Nucleus accumbens (tissue), 56 donors: ENCODE measurements at places on chromosomes 7 and 10.

GRCh38 chr10:62277971-62278370, 9.3 kb upstream of the RTKN2 start:
- DNase-seq = no peak

DNA sequence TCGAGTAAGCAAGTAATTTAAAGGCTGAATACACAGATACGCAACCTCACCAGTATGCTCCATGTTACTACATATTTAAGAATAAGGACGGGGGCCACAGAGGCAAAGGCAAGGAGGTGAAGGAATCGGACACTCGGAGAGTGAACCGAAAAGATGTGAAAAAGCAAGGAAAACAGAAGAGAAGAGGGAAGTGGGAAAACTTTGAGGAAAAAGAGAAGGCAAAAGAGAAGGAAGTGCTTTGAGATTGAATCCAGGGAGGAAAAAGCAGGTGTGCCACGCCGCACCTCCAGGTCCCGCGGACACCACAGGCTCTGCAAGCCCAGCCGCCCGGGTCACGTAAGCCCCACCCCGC, 367 bp upstream of the AVL9 start:
- no peak for DNase-seq

DNA sequence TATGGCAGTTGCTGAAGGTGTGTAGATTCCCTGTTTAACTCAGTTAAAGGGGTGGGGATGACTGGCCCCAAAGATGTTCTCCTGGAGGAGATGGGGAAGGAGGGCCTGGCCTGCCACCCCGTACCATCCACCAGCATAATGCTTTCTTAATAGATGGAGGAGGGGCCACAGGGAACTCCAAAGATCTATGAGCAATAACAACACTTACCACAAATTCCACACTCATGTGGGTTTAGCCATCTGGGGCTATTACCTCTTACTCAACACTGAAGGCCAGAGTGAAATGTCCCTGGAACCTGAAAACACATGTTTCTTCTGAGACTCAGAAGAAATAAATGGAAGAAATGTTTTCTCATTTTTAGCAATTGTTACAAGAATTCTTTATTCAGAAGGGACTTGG, 259.0 kb downstream of the CXCL12 start:
- no peak for DNase-seq

DNA sequence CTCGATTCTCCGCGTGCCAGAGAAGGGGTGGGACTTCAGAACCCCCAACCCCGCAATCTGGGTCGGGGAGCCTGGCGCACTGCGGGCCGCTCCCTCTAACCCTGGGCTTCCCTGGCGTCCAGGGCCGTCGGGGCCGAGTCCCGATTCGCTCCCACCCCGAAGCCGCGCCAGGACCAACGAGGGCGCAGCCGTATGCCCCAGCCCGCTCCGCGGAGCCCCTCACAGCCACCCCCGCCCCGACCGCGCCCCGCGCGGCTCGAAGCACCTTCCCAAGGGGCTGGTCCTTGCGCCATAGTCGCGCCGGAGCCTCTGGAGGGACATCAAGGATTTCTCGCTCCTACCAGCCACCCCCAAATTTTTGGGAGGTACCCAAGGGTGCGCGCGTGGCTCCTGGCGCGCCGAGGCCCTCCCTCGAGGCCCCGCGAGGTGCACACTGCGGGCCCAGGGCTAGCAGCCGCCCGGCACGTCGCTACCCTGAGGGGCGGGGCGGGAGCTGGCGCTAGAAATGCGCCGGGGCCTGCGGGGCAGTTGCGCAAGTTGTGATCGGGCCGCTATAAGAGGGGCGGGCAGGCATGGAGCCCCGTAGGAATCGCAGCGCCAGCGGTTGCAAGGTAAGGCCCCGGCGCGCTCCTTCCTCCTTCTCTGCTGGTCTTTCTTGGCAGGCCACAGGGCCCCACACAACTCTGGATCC, at the start of gene LEP:
Gene LEP (plus strand): TSS at position 583 of the 691 bp plus-strand sequence. CDS start 10,741 bp downstream, outside the sequence.
- DNase-seq = no peak

DNA sequence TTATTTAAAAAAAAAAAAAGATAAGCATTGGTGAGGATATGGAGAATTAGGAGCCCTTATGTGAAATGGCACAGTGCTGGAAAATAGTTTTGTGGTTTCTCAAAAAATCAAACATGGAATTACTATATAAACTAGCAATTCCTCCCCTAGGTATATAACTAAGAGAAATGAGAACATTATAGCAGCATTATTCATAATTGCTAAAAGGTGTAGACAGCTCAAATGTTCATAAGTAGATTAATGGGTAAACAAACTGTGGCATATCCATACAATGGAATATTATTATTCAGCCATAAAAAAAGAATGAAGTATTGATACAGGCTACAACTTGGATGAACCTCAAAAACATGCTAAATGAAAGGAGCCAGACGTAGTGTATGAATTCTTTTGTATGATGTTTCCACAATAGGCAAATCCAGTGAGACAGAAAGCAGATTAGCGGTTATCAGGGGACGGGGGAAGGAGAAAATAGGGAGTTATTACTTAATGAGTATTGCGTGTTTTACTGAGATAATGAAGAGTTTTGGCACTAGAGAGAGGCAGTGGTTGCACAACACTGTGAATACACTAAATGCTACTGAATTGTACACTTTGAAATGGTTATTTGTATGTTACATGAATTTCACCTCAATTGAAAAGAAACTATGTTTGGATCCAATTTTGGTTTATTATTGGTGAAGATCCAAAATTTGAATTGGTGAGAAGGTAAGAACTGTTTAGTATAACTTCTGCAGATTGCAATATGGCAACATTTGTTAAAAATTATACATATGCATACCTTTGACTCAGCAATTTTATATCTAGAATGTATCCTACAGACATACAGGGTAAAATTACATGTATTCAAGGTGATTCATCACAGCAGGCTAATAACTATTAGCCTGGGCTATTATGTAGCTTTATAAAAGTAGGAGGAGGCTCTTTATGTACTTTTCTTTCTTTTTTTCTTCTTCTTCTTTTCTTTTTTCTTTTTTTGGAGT, 69.7 kb downstream of the VCL start:
- DNase-seq = no peak

GRCh38 chr7:33981226-33981625, 75.9 kb downstream of the BMPER start:
- no peak for DNase-seq

- DNase-seq = no peak
Observed at GRCh38 chr7:115505136-115505535, 525.4 kb downstream of the TFEC start.

DNA sequence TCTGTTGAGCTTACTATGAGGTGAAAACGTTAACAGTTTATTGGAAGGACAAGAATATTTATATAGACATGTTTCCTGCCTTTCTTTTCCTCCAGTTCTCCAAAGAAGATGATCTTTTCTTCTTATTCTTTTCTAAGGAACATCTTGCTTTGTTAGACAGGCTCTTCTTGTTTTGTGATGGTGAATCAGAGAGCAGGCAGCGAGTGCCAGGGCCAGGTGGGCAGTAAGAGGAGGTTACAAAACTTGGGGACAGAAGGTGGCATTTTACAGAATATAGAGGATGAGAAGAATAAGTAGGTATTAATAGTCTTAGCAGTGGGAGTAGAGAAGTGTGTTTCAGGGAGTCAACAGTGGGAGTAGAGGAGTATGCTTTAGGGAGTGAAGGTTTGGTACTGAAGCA, 223.6 kb downstream of the ARL4A start:
- no peak for DNase-seq

GRCh38 chr7:5041047-5041446, 4.6 kb upstream of the RBAK start:
- no peak for DNase-seq

DNA sequence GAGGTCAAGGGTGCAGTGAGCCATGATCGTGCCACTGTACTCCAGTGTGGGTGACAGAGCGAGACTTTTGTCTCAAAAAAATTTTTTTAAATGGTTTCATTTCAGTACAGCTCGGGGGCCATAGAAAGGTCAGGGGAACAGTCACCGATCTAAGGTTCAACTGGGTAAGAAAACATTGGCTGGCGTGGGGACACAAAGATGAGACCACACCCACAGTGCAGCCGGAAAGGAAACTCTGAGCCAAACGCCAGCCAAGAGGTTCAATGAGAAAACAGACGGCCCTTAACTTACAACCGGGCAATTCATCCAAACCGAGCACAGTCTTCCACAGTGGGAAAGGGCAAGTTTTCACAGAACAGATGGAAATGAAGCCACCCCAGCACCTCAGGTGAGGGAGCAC, 65.1 kb downstream of the SLC37A3 start:
- no peak for DNase-seq

DNA sequence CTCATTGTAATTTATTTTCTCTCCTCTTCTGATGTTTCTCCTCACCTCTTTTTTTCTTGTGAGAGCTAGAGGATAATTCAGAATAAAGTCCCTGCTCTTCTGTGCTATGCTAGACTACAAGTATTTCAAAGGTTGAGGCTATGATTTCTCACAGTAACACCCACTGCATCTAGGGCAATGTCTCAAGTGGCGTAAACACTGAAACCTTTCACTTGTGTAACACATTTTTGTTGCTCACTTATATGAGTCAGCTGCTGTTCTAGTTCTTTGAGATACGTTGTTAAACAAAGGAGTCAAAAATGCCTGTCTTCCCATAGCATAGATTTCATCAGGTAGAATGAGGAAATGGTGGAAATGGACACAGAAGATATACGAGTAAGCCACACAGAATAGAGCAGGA, 305.1 kb upstream of the PITRM1 start:
- DNase-seq = no peak

DNA sequence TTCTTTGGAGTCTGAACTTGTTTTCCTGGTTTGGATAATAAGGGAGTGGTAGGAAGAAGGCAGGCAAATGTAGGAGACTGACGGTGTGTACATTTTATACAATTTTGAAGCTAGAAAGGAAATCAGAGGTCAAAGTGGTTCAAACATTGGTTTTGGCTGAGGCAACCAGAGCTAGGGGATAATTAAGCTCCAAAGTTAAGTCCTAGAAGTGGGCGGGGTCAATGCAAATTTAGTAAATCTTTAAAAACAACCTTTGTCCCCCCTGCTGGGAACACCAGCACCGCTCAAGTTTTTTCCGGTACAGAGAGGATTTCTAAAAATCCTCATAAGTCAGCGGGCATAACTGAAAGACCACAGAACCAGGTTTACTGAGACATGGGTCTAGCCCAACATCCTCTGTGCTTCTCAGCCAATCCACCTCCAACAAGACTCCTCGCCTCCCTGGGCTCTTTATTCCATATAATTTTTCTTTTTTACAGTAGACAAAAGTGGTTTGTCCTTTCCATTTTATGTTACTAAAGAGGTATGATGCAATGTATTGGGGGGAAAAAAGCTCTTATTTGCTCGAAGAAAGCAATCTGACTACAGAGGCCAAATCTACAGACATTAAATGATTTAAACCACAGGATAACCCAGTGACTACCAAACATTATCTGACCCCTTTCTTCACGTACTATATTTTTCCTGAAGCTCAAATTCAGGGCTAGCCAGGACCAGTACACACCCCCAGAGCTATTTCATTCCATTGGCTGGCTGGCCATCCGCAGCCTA, 1.6 kb downstream of the GLUD1 start:
- no peak for DNase-seq

- no peak for DNase-seq
Observed at GRCh38 chr7:106178593-106179134, 66.6 kb upstream of the SYPL1 start.

- DNase-seq = peak; percentile 10
Observed at GRCh38 chr7:103989785-103990767, 618 bp upstream of the RELN start.

- DNase-seq = no peak
Observed at GRCh38 chr10:130244928-130245495, 108.8 kb downstream of the GLRX3 start.

- no peak for DNase-seq
Observed at GRCh38 chr7:139629392-139630082, 106.1 kb downstream of the CLEC2L start.

- DNase-seq = no peak
Observed at GRCh38 chr10:89263531-89263930, 12.0 kb upstream of the LIPA start.

DNA sequence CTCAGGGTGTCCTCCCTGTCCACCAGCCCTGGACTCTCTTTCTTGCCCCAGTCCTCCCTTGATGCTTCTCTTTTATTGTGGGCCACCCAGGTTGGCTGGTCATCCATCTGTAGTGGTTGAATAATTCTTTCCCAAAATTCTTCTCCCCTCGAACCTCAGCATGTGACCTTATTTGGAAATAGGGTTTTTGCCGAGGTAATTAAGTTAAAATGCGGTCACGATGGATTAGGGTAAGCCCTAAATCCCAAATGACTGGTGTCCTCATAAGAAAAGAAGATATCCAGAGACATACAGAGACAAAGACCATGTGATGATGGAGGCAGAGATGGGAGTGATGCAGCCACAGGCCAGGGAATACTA, 74.3 kb downstream of the GFRA1 start:
- DNase-seq = no peak

- DNase-seq = no peak
Observed at GRCh38 chr7:132793474-132793873, 217.2 kb upstream of the PLXNA4 start.

DNA sequence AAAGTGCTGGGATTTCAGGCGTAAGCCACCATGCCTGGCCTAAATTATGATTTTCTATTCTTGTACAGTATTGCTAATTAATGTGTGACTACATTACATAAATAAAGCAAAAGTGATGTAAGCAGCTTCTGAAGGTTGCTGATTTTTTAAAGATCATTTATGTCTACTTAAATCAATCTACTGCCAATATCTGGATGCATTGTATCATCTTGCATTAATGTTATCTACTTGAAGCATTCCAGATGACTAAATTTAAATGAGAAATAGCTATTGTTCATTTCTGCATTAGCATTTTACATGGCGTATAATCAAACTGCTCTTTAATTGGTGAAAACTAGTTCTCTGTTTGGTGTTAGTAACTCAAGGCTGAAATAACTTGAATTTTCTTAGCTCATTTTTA, 37.1 kb upstream of the HIBADH start:
- no peak for DNase-seq

- DNase-seq = peak; percentile 25
Observed at GRCh38 chr7:69932034-69932628, 333.9 kb downstream of the AUTS2 start.

GRCh38 chr10:125708971-125709503, 10.5 kb upstream of the EDRF1 start:
- DNase-seq = no peak

DNA sequence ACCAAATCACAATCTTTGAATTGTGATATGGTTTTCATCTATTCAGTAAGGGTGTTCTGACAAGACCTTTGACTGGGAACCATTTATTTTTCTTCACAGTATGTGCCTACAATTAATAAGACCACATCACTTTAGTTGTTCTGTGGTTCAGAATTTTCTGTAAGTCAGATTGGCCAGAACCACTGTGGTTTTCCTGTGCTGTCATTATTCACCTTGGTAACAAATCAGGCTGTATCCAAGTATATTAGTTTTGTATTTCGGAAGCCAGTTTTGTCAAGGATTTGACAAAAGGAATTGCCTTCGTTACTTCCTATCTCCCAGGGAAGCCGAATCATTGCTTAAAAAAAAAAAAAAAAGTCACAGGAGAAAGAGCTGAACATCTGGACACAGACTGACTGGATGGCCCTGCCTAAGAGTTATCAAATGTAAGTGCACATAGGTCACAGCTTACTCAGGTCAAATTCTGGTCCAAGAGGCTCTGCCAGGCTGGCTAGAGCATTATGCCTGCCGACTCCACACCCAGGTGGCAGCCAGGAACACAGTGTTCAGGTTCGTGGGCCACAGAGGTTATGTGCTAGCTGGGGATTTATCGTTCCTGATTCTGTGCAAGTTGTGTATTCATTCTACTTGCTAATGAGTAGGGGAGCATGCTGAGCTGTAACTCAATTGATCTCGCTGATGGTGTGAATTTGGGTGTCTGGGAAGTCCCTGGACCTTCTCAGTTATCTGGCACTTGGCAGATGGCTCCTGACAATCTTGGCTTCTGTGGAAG, 175.3 kb downstream of the JAZF1 start:
- DNase-seq = no peak

GRCh38 chr10:128018236-128018635, 108.0 kb downstream of the MKI67 start:
- no peak for DNase-seq
